ENCODE measurements at places on chromosomes 11 and 22.

DNA sequence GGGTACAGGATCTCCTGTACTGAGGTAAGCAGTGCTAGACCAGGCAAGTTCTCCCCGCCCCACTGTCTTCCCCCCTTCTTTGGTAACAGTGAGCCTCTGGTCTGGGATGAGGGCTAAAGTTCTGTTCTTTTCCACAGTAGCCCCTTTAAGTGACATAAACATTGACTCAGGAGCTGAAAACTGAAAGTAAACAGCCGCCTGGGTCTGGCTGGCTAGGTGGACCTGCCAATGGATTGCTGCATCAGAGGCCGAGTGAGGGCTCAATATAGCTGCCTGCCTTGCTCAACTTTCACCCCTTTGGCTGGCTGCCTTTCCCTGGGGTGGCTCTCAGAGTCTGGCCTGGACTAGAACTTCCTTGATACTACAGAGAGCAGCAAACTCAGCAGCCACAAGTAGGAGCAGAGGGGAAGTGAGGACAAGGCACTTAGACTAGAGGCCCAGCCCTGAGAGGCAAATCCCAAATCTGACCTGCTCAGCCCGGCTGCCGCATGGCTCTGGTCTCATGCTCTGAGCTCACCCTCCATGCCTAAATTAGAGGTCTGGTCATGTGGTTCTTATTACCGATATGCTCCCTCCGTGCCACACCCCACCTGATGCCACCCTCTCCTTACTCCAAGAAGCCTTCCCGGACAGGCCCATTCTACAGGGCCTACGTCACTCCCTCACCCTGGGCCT lies 9.6 kb upstream of the UCP3 start:
- peak; percentile 67 for DNase-seq

DNA sequence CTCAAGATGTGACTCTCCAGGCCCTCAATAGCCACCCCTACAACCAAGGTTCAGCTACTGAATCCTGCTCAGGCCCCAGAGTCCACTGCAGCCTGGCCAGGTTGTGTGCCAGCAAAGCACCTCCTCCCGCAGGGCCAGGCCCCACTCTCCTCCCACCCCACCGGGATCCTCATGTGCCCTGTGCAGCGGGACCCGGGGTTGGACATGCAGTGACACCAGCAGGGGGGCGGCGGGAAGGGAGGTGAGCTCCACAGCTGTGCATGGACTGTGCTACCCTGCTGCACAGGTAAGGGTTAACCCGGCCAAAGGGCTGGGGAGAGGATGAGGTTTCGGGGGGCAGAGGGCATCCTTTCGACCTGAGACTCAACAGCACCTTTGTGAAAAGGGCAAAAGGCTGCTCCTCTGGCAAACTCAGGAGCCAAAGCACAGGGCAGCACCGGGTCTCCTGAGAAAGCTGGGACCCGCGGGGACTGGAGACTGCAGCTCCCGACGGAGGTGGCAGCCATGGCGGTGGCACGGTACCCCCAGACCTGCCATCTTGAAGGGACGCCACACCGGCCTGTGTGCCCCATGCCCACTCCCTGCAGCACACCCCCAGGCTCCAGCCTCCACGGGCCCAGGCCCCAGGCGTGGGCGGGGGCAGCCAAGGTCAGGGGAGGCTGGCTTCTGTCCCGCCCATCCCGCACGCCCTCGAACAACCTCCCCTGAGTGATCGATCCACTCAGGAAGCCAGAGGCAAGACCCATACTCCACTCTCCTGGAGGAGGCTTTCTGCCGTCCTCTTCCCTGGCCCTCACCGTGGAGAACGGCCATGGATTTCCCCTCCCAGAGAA lies 10.6 kb downstream of the PLXNB2 start:
- no peak for DNase-seq

- DNase-seq, result no peak
Measured at GRCh38 chr11:34488855-34489557, 24.6 kb downstream of the ELF5 start.

- no peak for DNase-seq
Measured at GRCh38 chr11:129930743-129931142, 35.4 kb upstream of the NFRKB start.

GRCh38 chr11:772429-773390 lies 4.6 kb downstream of the GATD1 start:
- no peak for DNase-seq

DNA sequence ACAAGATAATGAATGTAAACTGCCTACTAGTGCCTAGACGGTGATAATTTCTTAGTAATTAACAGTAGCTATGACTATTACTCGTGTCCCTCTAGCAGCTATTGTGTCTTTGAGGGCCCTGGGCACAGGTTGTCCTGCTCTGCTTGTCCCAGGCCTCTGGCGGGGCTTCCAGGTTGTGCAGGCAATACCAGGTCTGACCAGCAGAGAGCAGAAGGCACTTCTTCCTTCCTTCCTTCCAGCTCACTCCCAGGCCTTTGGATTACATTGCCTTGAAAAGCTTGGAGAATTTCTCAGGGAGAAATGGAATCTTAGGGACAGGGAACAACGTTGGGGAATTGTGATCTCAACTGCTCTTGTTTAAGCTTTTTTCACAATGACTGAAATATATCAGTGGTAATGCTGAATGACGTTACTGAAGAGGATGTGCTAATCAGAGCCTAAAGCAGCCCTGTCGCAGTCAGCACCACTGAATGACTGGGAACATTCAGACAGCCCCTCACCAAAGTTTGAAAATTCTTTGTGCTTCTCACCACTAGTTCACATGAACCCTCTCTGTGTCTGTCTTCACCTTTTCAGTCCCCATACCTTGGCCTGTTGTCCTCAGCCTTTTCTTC lies 8.4 kb upstream of the CCKBR start:
- peak; percentile 51 for DNase-seq

DNA sequence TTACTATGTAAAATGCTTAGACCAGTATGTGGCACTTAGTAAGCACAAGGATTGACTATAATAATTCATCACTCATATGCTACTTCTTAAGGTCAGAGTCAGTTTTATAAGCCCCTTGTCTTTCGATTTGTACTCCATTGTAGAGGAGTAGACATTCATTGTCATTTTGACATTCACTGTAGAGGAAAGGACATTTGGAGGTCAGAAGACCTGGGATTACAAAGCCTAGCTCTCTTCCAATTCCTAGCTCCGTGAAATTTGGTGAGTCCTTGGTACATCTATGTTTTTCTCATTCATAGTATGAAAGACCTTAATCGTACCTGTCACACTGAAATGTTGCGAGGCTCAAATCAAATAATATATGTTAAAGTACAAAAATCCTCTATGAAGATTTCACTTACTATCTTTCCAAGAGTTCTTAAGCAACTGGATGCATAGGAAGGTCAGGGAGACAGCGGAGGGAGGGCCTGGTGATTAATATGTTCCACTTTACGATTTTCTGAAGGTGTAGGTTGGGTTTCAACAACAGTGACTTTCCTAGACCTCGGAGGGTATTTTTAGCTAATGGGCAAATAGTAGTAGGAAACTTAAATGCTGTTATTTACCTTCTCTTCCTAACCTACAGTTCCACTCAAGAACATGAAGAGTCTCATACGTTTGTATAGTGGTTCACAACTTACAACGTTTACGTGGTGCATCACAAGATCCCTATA lies 1.4 kb upstream of the EMSY start:
- peak; percentile 9 for DNase-seq

DNA sequence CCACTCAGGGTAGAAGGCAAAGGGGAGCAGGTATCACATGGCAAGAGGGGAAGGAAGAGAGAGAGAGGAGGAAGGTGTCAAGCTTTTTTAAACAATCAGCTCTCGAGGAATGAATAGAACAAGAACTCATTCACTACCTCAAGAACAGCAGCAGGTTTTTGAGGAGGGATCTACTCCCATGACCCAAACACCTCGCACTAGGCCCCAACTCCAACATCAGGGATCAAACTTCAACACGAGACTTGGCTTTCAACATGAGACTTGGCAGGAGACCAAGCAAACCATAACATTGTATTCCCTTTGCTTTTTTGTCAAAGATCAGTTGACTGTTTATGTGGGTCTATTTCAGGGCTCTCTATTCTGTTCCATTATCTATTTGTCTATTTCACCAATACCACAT lies 26.9 kb upstream of the APOBEC3A start:
- no peak for DNase-seq

GRCh38 chr11:15942126-15942525 lies 414.2 kb downstream of the SOX6 start:
- no peak for DNase-seq

- DNase-seq, result no peak
Measured at GRCh38 chr11:119166368-119167076, 2.0 kb upstream of the NLRX1 start.

DNA sequence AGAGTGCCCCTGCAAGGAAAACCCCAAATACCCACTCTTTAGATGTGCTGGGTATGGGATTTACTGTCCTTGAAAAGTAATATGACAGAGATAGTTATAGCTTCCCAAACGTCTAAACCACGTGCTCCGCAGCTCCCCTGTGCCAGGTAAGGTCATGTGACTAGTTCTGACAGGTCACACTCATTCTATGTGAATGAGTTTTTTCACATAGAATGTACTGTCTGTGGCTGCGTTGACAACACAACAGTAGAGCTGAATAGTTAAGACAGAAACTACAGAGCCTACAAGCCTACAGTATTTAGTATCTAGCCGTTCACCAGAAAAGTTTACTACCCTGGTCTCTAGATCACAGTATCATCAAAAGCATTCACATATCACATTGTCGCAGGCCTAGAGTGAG lies 236.2 kb downstream of the ETS1 start:
- DNase-seq, result no peak

- no peak for DNase-seq
Measured at GRCh38 chr11:1181853-1182535, 24.2 kb downstream of the MUC5AC start.

GRCh38 chr11:76658651-76659650 lies 11.6 kb downstream of the LRRC32 start:
- DNase-seq, result no peak

DNA sequence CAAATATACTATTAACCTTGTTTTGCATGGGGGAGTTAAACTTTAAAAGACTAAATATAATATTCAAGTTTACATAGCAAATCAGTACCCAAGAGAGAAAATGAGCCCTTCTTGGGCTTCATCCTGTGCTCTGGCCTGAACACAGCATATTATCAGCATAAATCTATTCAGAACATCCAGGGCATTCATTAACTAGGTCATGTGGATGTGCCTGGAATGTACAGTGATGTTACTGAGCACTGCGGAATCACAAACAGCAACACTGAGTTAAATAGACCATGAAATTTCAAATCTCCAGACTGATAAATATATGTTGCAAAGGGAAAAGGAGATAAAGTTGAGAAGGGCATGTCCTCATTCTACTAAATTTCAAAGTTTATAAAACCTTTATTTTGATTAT lies 426.4 kb downstream of the AASDHPPT start:
- no peak for DNase-seq

GRCh38 chr11:33171251-33171650 lies 10.0 kb upstream of the CSTF3 start:
- no peak for DNase-seq

GRCh38 chr11:45157247-45158209 lies 11.1 kb downstream of the PRDM11 start:
- DNase-seq, result no peak

DNA sequence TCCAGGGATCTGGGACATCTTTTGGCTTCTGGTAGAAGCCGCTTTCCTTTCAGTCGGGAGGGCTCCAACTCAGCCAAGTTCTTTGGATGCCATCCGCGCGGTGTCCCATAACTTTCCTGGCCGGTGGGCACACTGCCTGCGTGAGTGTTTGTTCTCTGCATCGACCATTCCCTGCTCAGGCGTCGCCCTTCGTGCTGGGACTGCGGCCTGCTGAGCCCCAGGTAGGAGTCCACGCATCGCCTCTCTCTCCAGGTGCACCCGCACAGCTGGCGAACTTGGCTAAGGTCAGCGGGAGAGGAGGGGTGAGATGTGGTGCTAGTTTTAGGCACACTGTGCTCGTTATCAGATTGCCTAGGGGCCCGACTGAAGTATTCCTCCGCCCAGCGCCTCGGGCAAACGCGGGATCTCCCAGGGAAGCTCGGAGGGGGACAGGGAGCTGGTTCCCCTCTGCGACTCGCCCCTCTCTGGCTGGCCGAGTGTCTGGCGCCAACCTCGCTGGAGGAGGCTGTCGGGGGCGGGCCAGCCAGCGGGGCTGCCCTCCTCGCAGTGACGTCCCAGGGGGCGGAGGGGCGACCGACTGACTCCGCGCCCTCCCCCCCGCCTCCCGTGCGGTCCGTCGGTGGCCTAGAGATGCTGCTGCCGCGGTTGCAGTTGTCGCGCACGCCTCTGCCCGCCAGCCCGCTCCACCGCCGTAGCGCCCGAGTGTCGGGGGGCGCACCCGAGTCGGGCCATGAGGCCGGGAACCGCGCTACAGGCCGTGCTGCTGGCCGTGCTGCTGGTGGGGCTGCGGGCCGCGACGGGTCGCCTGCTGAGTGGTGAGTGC lies at the start of gene LAYN:
Gene LAYN (plus strand): TSS at position 607 of the 823 bp plus-strand sequence. CDS start 124 bp downstream, at position 731.
- peak; percentile 63 for DNase-seq

GRCh38 chr11:5036669-5037068 lies 9.7 kb upstream of the OR52J3 start:
- no peak for DNase-seq

- no peak for DNase-seq
Measured at GRCh38 chr11:23288003-23288783, 427.9 kb upstream of the CCDC179 start.

GRCh38 chr11:14359501-14360031 lies 583 bp upstream of the RRAS2 start:
- DNase-seq, result no peak

GRCh38 chr22:49733631-49734030 lies 94.0 kb downstream of the BRD1 start:
- no peak for DNase-seq

- no peak for DNase-seq
Measured at GRCh38 chr11:92125321-92125720, 99.3 kb upstream of the FAT3 start.

- DNase-seq, result no peak
Measured at GRCh38 chr22:19713245-19713644, 1.1 kb upstream of the SEPTIN5 start.

- DNase-seq, result no peak
Measured at GRCh38 chr11:125886997-125887372, 483 bp upstream of the HYLS1 start.

DNA sequence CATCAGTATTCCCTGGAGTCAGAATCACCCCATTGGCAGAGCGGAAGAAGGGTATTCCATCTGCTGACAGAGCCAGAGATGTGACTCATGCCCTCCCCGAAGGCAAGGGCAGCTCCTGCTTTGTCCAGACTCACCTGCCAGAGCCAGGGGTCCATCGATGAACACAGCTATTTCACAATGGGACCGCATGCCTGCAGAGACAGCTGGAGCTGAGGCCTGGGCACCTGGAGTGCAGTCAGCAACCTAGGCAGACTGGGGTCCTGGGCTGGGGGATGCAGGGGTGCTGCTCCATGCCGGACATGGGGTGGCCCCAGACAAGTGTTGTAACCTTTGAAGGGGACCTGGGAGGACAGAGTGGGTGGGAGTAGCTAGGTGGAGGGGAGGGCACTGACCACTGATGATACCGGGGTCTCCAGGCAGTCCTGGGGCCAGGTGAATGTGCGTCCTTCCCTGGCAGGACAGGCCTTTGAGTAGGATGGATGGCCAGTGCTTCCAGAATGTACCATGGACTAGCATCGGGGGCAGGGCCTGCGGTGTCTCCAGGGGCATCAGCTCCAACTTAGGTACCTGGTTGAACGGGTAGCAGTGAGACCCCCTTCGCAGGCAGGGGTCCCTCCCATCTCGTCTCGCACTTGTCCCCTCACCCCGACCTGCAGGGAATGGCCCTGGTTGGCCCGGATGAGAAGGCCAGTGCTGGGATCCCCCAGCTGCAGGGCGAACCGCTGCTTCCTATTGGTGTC lies 1.7 kb downstream of the TRPT1 start:
- DNase-seq, result no peak

All from right lung (tissue), 10 donors.